ENCODE measurements at places on chromosomes 2 and 18. TPM values are rescaled to one million over a fixed set of nuclear protein-coding genes. Genes with fewer than 3 reads are reported as not detected.

DNA sequence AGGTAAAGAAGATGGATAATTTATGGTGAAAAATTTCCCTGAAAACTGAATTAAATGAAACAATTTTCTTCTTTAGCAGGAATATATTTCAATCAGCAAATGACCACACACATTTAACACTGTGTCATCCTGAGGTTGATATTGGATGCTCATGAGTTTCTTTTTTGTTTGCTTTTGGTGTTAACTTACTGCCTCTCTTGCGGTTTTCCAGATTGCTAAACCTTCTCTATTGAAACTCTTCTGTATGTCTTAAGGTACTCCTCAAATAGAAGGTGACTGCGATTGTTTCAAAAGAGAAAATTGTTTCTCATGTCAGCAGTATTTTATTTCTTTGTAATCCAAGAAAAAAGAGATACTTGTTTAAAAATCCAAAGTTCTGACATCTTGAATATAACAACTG lies 99.1 kb downstream of the LRRTM1 start:
- no peak for DNase-seq

- no peak for DNase-seq
Observed at GRCh38 chr2:171813126-171813525, 80.9 kb downstream of the SLC25A12 start.

The SULT6B1 gene
- total RNA-seq = not detected

The HTRA2 gene
- total RNA-seq = 21.2 TPM

Measured in Panc1 (cell line).